SK-N-SH treated with all-trans-retinoic acid at 6 μM for 48 hours (cell line): ENCODE measurements at places on chromosomes 16 and 17.

DNA sequence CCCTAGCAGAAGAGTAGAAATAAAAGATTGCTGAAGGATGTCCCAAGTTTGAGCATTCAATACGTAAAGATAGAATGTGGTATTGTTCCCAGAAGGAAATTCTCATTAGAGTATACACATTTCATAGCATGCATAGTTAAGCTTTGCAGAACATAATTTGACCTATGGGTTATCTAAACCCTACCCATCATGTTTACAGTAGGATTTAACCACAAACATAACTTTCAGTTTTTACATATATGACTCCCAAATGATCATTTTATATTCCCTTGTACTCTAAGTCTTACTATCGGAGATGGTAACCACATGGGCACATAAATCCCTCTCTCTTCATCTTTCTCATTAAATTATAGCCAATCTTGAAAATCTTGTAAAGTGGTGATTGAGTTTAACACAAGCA lies 50.9 kb downstream of the SYNRG start:
- ATAC-seq, result no peak

DNA sequence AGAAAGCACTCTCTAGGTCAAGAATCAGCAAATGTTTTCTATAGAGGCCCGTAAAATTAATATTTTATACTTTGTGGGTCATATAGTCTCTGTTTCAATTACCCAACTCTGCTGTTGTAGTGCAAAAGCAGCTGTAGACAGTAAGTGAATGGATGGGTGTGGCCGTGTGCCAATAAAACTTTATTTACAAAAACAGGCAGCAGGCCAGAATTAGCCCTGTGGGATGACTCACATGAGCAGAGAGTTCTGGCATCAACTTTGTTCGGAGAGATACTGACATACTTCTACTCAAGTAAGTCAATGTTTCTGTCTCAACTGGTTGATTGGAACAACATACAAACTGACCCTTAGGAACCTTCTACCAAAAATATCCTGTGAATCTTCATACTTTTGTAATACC lies 616.2 kb downstream of the MAF start:
- no peak for ATAC-seq

DNA sequence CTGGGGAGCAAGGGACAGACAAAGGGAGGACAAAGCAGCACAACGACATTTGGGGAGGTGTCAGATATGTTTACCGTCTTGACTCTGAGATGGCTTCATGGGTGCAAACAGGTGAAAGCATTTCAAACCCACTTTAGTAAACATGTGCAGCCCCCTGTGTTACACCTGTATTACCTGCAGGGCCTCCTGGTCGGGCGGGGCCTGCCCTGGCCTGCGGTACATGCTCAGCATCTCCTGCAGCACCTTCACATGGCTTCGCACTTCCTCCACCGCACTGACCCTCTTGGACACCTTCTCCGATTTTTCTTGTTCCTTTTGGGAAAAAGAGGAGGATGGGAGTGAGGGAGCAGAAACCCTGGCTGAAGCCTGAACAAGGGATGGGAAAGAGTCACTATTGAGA lies 24.5 kb downstream of the GGA2 start:
- no peak for ATAC-seq

GRCh38 chr17:45228763-45229539 lies 7.3 kb downstream of the FMNL1 start:
- no peak for ATAC-seq

DNA sequence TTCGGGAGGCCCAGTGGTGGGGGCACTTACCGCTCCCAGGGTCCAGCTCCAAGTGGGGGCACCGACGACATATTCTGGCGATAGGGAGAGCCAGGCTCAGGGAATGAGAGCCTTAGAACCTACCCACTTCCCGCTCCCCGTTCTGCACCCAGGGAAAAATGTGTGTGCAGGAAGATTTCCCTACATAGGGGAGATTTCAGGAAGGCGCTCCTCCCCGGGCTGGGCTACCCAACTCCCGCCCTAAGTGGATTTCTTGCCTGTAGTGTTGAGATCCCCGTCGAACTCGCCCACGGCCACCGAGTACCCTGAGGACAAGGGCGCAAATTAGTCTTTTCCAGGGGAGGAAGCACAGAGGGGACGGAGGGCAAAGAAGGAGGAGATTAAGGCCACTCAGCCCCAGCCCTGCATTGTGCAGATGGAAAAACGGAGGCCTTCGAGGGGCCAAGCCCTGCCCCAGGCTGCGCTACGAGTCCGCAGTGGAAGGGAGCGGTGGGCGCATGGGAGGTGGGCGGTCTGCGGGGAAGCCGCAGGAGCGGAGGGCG lies 5.1 kb downstream of the ITGA2B start:
- no peak for ATAC-seq

DNA sequence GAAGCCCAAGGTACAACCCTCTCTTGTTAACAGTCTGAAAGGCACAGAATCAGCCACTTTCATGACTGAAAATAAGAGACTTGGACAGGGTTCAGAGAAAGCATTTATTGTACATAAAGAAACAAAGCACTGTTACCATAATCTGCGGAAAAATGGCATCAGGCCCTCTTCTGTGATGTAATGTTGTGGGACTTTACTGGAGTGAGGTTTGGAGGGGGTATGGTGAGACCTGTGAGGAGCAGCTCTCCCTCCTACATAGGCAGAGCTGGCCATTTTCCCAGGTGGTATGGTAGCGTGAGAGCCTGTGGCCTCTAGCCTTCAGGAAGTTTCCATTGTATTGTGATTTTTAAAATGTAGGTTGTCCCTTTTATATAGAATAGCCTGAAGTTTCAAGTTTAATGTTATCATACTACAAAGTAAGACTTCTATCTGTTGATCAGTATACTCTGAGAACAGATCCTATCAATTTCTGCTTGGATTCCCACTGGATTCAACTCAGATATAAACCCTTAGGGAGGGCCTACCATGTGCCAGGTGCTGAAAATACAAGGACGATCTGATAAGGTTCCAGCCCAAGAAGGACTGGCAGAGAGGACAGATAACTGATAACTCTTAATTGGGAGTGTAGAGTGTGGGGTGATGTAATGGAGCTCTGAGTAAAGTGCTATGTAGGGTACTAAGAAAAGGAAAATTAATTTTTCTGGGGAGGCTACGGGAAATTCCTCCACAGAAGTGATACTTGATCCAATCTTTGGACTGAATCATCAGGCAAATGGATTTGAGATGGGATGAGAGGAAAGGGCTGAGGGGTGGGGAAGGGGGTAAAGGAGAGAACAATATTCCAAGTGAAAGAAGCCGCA lies 4.1 kb upstream of the YPEL2 start:
- ATAC-seq, result no peak

GRCh38 chr17:65609749-65610148 lies 48.3 kb upstream of the AXIN2 start:
- no peak for ATAC-seq

DNA sequence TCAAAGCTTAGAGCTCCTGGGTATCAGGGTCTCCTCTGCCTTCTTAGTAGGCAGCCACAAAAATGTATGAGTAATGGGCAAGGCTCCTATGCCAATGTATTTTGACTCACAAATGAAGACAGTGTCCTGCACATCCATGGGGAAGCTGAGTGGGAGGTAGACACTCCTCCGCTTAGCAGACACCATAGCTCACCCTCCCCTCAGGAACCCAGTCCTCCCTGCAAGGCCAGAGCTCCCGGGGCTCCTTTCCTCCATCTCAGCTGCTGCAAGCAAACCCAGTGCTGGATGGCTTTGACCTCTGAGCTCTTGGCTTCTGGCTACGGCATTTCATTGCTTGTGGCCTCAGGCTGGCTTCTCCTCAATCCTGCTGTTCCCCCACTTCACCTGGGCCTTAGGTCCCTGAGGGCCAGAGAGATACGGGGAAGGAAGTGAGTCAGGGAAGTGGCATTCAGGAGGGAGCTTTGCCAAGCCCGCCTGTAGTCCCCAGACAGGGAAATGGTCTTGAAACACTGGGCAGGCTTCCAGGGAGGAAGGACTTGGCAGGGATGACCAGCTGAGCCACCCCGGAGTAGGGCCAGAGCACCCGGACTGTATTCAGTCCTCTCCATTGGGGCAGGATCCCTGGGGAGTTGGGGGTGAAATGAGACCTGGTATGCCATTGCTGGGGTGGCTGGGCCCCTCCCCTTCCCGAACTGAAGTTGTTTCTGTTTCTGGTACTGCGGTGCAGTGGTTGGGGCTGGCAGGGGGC lies 4.5 kb downstream of the ABCC3 start:
- ATAC-seq, result peak; percentile 84

DNA sequence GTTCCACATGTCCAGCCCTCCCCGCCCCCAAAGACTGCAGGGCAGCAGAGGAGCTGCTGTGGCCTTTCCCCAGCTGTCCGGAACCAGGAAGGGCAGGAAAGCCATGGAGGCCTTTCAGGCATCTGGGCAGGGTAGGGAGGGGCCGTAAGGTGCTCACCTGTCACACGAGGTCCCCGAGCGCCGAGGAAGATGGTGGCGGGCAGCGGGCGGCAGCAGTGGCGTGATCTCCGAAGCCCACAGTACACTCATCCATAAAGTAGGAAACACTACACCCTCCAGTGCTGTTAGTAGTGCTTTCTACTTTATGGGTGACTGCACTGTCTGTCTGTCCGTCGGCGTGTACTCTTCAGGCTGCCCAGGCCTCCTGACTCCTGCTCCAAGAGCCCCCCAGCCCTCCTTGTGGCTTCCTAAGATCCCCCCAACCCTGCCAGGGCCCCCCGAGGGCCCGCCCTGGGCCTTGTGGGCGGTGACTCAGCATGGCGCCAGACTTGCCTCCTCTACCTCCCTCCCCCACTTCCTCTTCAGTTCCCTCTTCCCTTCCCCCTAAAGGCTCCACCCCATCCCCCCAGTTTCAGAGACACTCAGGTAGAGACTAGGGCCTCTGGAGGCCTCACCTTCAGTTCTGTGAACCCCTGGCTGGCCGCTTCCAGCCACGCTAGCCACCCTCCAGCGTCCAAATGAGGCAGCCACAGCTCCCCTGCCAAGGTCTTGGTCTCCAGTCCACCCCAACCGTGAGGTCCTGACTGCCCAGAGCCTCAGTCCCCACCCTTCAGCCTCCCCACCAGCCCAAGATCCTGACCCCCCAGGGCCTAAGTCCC lies 2.6 kb upstream of the TSPOAP1 start:
- no peak for ATAC-seq

DNA sequence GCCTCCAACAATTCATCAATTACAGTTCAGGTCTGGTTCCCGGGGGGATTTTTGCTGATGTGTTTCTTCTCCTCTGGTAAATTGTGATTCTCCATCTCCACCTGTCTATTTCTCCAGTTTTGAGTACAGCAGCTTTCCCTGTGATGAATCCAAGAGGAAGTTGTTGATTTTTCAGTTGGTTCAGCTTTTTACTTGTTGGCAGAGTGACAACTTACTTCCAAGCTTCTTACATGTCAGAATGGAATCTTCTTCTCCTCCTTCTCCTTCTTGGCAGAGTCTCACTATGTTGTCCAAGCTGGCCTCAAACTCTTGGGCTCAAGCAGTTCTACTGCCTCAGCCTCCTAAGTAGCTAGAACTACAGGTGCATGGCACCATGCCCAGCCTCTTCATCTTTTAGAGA lies 33.4 kb upstream of the TMEM92 start:
- ATAC-seq, result no peak

GRCh38 chr16:23072084-23072599 lies 77.1 kb downstream of the USP31 start:
- peak; percentile 85 for ATAC-seq

- ATAC-seq, result peak; percentile 74
Measured at GRCh38 chr17:1573932-1574696, 11.5 kb upstream of the PITPNA start.

DNA sequence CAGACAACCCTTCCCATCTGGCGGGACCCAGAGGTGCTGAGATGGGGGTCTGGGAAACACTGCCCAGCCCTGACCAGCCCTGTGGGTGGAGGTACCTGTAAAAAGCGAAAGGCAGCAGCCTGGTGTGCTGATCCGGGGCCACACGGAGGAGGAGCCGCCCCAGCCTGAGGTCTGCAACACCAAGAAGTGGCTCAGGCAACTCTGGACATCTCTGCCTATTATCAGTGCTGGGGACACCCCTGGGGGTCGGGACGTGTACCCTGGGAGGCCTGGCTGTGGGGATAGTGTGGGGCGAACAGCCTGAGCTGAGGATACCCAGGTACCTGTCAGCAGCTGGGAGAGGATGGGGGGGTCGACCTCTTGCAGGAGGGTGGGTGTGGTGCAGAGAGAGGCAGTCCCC lies 18.0 kb downstream of the ZNF276 start:
- no peak for ATAC-seq

DNA sequence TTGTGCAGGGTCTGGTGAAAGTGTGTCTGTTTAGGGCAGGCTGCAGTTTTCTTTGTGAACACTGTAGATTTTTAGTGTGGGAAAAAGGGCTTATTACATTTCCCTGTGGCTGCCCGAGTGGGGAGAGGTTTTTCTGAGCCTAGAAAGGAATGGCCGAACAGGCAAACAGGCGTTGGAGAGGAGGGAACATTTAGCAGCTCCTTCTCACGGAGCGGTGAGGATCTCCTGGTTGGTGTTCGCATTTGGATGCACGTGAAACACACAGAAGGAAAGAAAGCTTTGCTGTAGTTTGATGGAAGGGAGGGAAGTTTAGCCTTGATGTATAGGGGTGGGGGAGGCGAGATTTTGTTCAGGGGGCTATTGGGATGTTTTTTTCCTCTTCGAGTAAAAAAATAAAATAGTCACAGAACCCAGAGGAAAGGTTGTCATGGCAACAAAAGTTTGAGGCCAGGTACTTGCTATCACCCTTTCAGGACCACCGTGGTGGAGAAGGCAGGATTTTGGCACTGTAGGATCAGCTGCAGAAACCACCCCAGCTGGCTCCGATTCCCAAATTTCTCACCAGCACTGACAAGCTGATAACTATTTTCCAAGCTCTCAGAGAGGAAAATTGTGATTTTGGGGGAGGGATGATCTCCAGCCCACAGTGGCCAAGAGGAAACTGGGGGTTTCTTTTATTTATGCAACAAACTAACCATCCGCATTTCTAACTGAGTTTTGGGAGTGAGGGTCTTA lies 3.5 kb downstream of the GSG1L start:
- no peak for ATAC-seq

DNA sequence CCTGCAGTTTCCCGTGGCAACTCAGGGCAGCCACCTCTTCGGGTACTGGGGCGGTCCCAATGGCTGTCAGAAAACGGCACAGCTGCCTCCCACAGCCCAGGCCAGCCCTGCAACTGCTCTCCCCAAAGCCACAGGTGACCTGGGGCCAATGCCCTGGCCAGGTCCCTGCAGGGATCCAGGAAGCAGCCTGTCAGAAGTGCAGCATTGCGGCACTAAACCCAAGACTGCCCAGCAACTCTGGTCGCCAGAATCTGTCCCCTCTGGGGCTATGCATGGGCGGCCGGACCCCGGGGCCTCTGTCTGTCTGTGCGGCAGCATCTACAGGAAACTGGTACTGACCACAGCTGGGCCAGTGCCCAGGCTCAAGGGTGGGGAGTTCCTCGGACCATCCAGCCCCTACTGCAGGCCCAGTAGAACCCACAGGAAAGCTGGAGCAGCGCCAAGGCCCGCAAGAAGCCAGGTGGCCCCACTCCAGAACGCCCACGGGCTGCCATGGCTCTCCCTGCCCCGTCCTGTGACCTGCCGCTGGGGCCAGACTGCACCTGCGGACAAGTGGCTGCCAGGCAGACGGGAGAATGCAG lies 5.5 kb downstream of the CYBC1 start:
- no peak for ATAC-seq

DNA sequence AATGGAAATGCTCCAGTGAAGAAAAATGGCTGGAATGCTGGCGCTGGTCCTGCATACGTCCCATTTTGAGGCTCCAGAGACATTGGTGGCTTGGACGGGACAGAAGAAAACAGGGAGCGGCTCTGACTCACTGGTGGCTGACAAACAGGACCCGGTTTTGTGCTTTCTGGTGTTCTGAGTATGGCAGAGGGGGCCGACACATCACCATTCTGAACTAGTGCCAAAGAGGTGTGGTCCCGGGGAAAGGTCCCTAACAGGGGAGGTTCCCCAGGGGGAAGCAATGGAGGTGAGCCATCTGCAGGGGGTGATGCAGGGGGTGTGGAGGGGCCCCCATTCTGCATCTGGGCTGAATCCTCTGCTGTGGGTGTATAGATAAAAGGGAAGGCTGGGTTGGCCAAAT lies 8.3 kb downstream of the ANKRD40 start:
- no peak for ATAC-seq
